Activated CD8-positive, alpha-beta memory T cell treated with anti-CD3 and anti-CD28 coated beads, Interleukin-2, amount 10 ng/mL, durations not matched to agents 7 days and 5 days (primary cell): ENCODE measurements at places on chromosomes 6 and 20.

GRCh38 chr6:138086573-138087196, 20.5 kb downstream of the PERP start:
- no peak for DNase-seq

GRCh38 chr20:55793986-55794385, 211.3 kb downstream of the CBLN4 start:
- DNase-seq, result no peak

GRCh38 chr6:159594750-159595117, 98.3 kb downstream of the SOD2 start:
- DNase-seq, result no peak

DNA sequence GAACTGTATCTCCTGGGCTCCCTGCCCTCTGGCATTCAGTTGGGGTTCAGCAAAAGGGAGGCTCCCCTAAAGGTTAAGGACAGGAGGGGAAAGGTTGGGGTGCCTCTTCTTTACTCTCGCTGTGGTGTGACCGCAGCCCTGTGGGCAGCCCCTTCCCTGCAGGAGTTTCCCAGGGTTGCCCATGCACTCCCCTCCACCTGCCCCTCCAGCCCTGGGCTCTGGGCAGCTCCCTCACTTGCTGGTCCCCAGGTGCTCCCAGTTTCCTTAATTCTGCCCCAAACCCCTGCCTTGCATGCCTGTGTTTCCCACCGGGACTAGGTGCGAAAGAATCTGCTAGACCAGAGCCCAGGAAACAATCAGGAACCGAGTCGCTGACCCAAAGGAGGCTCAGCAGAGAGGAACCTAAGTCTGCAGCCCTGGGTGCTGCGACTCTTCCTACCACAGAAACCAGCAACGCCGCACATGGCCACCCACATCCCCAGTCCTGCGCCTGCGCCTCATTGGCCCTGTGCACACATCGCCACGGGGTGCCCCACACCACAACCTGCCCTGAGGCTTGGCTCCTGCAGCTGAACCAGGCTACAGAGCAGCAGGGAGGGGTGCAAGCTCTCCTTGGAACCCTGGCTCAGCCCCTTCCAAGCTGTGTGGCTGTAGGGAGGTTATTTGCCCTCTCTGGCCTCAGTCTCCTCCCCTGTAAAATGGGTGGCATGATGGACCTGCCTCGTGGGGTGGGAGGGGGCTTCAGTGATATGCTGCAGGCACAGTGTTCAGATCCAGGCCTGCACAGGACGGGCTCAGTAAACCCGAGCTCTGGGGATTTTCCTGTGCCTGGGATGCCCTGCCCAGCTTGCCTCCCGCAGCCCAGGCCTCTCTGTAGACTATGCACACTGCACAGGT, 487.6 kb downstream of the PREX1 start:
- DNase-seq, result peak; percentile 45

GRCh38 chr6:91240878-91241603, 654.2 kb upstream of the MAP3K7 start:
- DNase-seq, result no peak

DNA sequence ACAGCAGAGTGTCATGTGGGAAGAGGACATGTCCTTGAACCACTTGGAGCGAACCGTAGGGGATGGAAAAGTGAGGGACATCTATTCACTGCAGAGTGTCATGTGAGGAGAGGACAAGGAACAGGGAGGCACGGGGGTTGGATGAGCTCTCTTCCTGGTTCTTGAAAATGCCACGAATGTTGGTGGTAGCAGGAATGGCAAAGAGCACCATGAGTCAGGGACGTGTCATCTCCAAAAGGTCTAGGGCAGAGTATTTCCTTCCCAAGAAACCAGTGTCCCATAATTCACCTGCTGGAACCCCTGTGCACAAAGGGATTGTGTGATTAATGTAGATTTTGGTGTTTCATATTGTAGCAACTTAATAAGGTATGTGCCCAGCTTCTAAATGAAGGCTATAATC, 136.8 kb downstream of the BFSP1 start:
- no peak for DNase-seq

- DNase-seq, result no peak
Observed at GRCh38 chr20:62688855-62689460, 19.7 kb upstream of the NTSR1 start.

- DNase-seq, result no peak
Observed at GRCh38 chr6:40668203-40668602, 81.0 kb upstream of the LRFN2 start.

DNA sequence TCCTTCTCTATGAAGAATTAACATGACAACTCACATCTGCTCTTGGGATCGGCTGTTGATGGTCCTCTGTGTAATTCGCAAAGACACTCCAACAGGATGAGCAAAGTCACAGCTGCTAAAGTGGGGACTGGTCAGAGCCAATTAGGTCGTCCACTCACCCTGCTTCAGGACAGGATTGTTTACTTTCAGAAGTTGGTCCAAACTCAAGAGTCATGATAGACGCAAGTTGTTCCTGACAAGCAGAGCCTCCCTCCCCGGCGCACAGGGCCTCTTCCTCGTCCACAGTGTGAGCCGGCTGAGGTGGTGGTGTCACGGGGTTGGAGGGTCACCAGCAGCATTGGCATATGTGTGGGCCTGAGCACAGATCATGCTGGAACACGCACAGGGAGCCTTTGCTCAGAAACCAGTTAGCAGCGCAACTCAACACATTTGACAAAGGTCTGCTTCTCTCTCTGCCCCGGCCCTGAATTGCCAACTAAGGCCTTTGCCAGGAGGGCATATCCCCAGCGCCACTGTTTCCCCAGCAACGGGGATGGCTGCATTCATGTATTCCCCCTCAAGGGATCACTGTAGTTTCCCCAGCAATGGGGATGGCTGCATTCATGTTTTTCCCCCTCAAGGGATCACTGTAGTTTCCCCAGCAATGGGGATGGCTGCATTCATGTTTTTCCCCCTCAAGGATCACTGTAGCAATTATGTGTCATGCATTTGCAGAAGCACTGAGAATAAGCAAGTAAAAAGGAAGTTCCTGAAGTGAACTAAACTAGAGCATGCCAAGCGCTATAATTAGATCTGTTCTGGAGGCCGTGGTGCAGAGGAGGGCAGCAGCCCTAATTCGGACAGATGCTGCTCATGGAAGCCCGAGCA, 111.7 kb downstream of the THBS2 start:
- DNase-seq, result peak; percentile 33

GRCh38 chr6:160192840-160193239, 65.8 kb downstream of the SLC22A2 start:
- DNase-seq, result no peak

- DNase-seq, result peak; percentile 82
Observed at GRCh38 chr6:27684264-27685211, 211.6 kb upstream of the ZNF184 start.

DNA sequence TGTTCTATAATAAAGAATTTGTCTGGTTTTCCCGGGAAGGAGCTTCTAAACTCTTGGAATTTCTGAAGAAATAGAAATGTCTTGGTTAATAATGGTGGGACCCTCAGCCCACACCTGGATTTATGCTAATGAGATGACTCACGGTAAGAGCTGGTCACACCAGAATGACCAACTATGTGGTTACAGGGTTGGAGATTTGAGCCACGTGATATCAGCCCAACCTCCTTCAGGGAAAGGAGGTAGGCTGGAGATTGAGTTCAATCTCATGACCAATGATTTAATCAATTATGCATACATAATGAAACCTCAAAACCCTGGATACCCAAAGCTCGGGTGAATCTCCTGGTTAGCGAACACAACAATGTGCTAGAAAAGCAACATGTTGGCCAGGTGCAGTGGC, 22.1 kb upstream of the CDKN1A start:
- no peak for DNase-seq

- no peak for DNase-seq
Observed at GRCh38 chr6:114068116-114068515, 97.2 kb upstream of the HDAC2 start.

- DNase-seq, result no peak
Observed at GRCh38 chr20:32036252-32036651, 15.8 kb upstream of the HCK start.

DNA sequence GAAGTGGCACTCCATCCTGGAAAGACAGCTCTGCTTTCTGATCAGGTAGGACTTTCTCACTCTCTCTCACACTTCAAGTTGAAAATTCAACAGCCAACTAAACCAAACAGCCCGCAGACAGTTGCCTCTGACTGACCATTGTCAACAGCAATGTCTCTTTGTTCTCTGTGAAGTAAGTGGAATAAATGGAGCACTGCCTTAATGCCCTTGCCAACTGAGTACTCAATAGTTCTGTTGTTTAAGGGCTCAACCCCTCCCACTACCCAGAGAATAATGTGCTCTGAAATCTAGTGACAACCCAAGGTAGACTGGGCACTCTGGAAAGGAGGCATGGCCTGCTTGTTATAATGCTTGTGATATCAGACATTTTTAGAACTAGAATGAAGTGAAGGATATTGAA, 16.8 kb upstream of the BCLAF1 start:
- DNase-seq, result no peak

DNA sequence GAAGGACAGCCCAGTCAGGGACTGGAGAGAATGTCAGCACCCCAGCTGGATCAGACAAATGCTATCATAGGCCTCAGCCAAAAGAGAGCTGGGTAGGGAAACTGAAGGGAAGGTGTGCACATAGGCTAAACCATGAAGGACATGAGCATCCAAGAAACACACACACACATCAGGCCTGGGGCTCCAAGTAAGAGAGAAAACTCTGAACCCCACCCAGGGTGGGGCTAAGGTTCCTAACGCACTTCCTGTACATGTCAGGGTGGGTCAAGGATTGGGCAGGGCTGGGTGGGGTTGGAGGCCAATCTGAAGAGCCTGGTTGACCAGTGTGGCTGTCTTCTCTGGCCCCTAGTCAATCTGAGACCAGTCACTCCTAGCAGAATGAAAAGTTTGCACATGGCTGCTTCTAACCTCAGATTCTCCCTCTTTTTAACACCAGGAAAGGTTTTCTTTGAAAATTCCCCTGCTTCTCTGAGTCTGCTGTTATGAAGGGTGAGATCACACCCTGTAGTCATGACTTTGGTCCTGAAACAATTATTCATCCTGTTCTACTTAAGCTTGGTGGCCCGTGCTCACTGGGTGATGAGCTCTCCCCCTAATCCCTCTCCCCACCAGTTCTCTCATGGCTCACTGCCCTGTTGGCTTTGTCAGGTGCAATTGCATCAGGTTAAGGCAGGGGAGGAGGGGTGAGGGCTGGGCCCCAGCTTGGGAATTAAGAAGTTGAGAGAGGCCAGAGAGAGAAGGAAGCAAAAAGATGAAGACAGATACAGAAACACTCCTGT, 88.4 kb downstream of the MAFB start:
- DNase-seq, result no peak

DNA sequence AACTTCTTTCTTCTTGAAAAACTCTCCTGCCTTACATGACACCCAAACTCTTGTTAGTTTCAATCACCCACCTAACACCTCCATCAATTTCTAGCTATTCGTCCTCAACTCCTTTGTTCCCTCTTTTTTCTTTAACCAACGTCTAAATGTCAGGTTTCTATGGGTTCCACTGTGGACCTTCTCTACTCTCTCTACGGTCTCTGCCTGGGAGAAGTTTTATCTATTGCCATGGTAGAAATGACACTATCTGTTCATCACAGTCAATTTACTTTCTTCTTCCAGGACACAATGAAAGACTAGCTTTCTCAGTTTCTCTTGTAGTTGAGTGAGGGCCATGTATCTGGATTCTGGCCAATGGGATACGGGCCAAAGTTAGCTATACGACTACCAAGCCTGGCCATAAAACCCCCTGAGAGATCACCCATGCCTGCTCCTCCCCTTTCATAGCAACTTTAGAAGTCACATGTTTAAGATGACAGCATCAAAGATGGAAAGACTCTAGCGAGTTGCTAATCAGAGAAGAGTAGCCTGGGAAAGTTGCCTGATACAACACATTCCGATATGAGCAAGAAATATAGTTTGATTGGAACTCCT, 17.9 kb downstream of the RNGTT start:
- no peak for DNase-seq

GRCh38 chr6:80165143-80165542, 58.7 kb downstream of the BCKDHB start:
- DNase-seq, result peak; percentile 59

GRCh38 chr20:50920997-50921396, 10.2 kb downstream of the ADNP start:
- no peak for DNase-seq

DNA sequence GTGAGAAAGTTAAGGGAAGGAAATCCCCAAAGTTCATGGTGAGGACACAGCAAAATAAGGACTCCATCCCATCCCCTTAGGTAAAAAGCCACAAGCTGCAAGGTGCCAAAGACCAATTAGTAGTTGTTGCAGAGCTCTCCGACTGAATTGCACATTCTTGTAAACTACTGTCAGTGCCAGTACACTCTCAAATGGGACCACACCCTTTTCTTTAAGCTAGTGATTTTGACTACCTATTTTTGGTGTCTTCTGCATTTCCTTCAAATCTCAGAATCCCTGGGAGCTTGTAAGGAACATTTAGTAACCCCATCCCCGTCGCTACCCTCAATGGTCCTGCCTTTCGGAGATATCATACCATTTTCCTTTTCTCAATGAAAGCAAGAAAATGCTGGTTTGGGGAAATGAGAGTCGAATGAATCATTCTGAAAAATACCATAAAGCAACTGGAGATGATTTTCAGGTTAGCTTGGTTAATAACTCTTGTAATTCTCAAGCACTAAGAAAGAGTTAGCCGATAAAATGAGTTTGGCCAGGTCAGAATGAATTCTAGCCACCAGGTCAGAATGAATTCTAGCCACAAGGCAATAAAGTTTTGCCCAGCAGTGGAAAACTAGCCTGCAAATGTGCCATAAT, 5.2 kb upstream of the HMGN3 start:
- DNase-seq, result no peak

- DNase-seq, result no peak
Observed at GRCh38 chr20:58128635-58129625, 99.5 kb downstream of the ANKRD60 start.

DNA sequence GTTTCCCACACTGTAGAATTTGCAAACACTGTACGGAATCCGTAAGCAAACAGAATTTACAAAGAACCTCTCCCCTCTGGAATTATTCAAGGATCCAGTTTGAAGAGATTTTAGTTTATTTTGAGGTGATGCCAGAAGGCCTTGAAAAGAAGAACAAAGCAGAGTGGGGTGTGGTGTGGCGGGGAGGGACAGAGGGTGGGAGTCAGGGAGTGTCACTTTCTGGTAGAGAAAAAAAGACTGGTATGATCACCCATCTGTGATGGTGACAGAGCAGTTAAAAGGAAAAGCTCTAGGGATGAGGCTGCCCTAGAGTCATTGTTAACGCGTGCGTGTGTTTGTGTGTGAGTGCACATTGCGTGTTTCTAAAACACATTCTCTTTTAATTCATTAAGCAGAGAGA, 97.0 kb upstream of the F13A1 start:
- no peak for DNase-seq
